Caco-2 (cell line): ENCODE measurements at places on chromosomes 1 and 21. TPM values are rescaled to one million over a fixed set of nuclear protein-coding genes. Genes with fewer than 3 reads are reported as not detected.
A peak's percentile ranks its signal among the peaks of the same experiment; 100 is the strongest.

EPHA8 gene
- total RNA-seq: not detected in 2 replicates

DNA sequence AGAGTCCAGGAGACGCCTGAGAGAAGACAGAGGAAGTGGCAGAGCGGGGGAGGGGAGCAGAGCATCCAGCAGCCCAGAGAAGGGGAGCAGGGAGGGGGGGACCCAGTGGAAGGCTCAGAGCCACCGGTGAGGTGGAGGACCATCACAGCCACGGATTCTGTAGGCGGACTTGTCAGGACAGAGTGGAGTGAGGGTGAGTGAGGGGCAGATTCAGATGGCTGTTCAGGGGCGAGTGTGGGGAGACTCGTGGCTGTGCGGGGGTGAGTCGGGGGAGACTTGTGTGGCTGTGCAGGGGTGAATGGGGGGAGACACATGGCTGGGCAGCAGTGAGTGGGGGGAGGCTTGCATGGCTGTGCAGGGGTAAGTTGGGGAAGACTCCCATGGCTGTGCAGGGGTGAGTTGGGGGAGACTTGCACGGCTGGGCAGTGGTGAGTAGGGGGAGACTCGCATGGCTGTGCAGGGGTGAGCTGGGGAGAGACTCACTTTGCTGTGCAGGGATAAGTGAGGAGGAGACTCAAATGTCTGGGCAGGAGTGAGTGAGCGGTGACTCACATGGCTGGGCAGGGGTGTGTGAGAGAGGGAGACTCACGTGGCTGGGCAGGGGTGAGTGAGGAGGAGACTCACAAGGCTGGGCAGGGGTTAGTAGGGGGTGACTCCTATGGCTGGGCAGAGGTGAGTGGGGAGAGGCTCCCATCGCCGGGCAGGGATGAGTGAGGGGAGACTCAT, 56.8 kb upstream of the ABCG1 start:
- H3K36me3 ChIP-seq: no peaks in the 10 kb centered on the region
- no peak for DNase-seq
- H3K4me3 ChIP-seq: no peak overlapping the region
- no peaks in the 10 kb centered on the region for H3K27me3 ChIP-seq
- no peaks in the 10 kb centered on the region for H3K4me1 ChIP-seq
- H3K27ac ChIP-seq: no peak overlapping the region

DNA sequence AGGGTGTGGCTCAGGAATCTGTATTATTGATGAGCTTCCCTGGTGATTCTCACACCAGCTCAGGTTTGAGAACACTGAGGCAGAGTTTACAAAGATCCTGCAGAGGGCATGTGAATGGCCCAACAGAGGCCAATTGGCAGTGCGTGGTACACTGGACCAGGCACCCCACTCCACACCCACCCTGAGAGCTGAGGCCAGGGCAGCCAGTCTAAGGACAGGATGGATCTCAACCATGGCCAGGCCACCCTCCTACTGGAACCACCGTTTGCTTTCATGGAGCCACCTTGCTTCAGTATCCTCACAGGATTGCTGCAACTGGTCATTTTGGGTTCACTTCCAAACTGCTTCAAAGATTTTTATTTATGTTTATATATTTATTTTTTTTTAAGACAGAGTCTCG, 7.3 kb upstream of the RASSF5 start:
- H3K4me1 ChIP-seq: peaks cover 27% of the 10 kb centered on the region
- no peak overlapping the region for H3K27ac ChIP-seq
- no peaks in the 10 kb centered on the region for H3K27me3 ChIP-seq
- no peaks in the 10 kb centered on the region for H3K36me3 ChIP-seq

DNA sequence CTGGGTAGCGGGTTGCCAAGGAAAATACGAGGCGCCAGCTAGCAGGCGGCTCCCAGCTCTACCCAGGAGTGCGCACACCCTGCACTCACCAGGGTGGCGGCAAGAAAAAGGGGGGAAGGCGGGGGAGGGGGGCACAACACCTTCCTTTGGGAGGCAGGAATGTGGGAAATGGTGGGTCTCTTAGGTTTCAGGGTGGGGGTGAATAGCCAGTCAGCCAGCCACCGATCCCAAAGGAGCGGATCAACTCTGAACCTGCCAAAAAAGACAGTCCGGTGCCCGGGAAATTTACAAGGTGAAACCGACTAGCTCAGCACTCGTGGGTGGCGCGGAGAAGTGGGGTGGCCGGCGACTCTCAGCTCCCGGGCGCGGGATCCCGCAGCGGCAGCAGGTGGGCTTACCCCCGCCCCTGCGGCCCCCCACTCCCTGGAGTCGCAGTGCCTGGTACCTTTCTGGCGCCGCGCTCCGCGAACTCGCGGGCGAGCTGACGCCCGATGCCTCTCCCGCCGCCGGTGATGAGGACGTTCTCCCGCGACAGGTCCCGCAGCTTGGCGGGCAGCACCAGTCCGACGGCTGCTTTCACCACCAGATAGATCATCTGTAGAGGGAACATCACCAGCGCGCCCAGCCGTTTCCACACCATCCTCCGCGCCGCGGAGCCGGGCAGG, 1.2 kb downstream of the DHRS3 start:
- peak overlapping the region; percentile 96 for H3K27ac ChIP-seq
- H3K27me3 ChIP-seq: no peaks in the 10 kb centered on the region
- H3K4me1 ChIP-seq: peaks cover 20% of the 10 kb centered on the region
- peaks cover 6% of the 10 kb centered on the region for H3K36me3 ChIP-seq
- peak; percentile 20 for DNase-seq

ZNF648 gene
- not detected in 2 replicates for total RNA-seq

CYYR1 gene
- total RNA-seq: not detected in 2 replicates

GRCh38 chr1:112687361-112687760, 12.9 kb downstream of the MOV10 start:
- DNase-seq: no peak
- no peaks in the 10 kb centered on the region for H3K4me1 ChIP-seq
- no peaks in the 10 kb centered on the region for H3K36me3 ChIP-seq

DNA sequence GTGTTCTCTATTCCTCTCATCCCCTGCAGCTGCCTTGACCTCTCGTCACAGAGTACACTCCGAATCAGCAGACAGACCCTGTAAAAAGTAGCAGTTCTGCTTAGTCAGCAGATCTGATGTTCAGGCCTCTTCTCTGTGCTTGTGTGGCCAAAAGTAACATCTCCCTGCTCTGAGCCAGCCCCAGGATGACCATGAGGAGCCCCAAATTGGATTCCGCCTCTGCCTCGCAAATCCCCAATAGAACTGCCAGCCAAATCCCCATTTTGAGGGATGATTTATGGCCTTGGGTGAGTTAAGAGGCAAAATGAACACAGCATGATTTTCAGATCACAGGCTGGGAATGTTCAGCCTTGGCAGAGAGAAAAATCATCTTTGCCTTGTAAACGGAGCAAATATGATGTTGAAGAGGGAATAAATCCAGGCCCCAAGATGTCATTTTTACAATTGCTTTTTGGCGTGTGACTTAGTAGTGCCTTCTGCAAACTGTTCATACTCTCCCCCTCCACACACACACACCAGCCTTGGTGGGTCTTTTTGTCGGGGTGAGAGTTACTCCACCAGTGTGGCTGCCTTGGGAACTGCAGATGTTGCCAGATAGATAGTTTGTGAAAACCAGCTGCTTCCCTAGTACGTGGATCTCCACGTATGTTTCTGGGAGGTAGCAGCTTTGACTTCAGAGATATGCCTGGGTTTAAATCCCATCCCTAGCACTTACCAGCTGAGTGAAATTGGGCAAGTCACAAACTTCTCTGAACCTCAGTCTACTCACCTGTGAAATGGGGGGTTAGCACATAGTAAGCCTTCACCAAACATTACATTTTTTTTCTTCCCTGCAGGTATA, 77.8 kb downstream of the MAN1C1 start:
- no peaks in the 10 kb centered on the region for H3K36me3 ChIP-seq
- DNase-seq: no peak
- H3K4me3 ChIP-seq: no peak overlapping the region
- peak overlapping the region; percentile 74 for H3K27ac ChIP-seq
- H3K4me1 ChIP-seq: no peaks in the 10 kb centered on the region

GRCh38 chr1:233730809-233731208, 116.9 kb downstream of the KCNK1 start:
- DNase-seq: peak; percentile 3
- H3K4me1 ChIP-seq: no peaks in the 10 kb centered on the region; the same call in 1 of the 2 replicates
- no peak overlapping the region for H3K27ac ChIP-seq

DNA sequence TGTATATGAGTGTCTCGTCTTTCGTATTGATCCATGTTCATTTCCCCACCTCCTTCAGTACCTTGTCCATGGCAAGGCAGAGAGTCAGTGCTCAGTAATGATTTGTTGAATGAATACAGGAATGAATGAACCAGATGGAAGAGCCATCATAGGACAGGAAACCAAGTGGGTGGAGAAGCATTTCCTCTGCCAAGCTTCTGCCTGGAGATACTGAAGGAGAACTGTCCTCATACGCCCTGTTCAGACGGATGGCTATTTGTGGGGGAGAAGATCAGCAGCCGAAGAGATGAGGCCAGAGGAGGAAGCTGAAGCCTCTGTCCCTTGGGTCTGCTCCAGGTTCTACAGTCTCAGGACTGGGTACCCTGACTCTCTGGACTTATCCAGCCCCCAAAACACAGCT, 5.8 kb downstream of the FAM43B start:
- no peak for DNase-seq
- peaks cover 5% of the 10 kb centered on the region; the same call in 1 of the 2 replicates for H3K4me1 ChIP-seq
- no peaks in the 10 kb centered on the region for H3K27me3 ChIP-seq
- no peak overlapping the region for H3K4me3 ChIP-seq
- no peak overlapping the region for H3K27ac ChIP-seq

- peak; percentile 26 for DNase-seq
- no peaks in the 10 kb centered on the region for H3K4me1 ChIP-seq
- H3K4me3 ChIP-seq: no peak overlapping the region
Measured at GRCh38 chr1:2603521-2604155, 17.1 kb downstream of the PRXL2B start.

DNA sequence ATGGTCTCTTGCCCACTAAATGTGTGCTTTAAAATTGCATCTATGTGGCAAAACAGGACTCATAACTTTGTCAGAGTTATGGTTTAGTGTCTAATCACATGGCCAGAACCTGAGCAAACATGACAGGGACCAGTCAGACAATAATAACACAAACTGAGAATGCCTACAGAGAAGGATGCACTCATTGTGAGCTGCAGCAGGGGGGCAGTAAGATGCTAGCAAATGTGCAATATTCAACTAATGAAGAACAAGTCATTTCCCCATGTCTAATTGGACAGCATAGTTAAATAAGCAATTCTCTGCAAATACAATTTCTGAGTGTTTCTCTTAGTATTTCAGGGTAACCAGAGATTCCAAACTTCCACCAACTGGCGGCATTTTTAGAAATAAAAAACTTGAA, 30.8 kb downstream of the SPAG17 start:
- DNase-seq: peak; percentile 2
- H3K36me3 ChIP-seq: no peaks in the 10 kb centered on the region
- H3K27ac ChIP-seq: no peak overlapping the region
- H3K4me3 ChIP-seq: no peak overlapping the region
- H3K4me1 ChIP-seq: no peaks in the 10 kb centered on the region
- H3K27me3 ChIP-seq: no peaks in the 10 kb centered on the region

- no peak overlapping the region for H3K4me3 ChIP-seq
- DNase-seq: peak; percentile 59
- no peak overlapping the region for H3K27ac ChIP-seq
- H3K27me3 ChIP-seq: peaks cover 1% of the 10 kb centered on the region; the same call in 1 of the 2 replicates
- H3K36me3 ChIP-seq: no peaks in the 10 kb centered on the region
- no peaks in the 10 kb centered on the region for H3K4me1 ChIP-seq
Measured at GRCh38 chr1:204826970-204827369, 43.7 kb upstream of the NFASC start.

DNA sequence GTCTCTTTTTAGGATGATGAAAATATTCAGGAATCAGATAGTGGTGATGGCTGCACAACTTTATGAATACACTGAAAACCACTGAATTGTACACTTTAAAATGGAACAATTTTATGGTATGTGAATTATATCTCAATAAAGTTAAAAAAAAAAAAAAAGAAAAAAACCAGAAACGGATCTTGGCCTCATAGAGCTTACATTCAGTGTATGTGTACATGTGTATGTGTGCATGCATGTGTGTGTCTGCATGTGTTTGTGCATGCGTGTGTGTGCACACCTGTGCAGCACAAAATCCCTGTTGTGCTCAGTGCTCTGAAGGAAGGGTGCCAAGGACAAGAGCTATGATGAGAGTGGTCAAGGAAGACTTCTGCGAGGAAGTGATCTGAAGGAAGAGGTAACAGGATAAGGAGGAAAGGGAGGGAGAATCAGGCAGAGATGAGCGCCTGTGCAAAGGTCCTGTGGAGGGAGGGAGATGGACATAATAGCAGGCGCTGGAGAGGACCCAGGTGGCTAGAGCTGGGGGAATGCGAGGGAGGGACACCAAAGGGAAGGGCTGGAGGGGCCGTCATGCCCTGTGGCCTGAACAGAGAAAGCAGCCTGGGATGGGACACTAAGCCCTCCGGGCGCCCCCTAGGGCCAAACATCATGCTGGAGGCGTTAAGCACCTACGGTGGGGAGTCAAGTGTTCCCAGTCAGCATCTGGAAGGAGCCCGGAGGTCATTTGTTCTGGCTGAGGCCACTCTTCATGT, 25.2 kb downstream of the NKAIN1 start:
- H3K4me3 ChIP-seq: no peak overlapping the region
- no peak overlapping the region for H3K27ac ChIP-seq
- H3K27me3 ChIP-seq: no peaks in the 10 kb centered on the region

CFAP141 gene
- not detected in 2 replicates for total RNA-seq

GRCh38 chr1:205543351-205544301, 39.2 kb downstream of the CDK18 start:
- H3K27me3 ChIP-seq: no peaks in the 10 kb centered on the region; the same call in 1 of the 2 replicates
- DNase-seq: peak; percentile 43
- H3K27ac ChIP-seq: no peak overlapping the region

WNT4 gene
- 0.21 and 0.79 TPM in 2 replicates for total RNA-seq

HSPA6 gene
- 0.32 and 0.60 TPM in 2 replicates for total RNA-seq

DNA sequence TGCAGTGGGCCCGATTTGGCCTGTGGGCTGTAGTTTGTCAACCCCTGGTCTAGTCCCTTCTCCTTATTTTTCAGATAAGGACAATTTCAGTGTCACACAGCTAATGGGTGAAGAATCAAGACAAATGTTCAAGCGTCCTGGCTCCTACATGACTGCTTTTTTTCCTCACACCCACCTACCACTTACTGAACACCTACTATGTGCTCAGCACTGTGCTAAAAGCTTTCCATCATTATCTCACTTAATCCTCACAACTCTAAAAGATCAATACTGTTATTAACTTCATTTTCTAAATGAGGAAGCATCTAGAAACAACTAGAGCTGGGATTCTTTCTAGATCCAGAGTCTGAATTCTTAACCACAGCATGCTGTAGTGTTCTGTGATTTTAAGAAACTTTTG, 68.5 kb upstream of the EFHD2 start:
- no peaks in the 10 kb centered on the region for H3K27me3 ChIP-seq
- no peak for DNase-seq
- H3K4me3 ChIP-seq: no peak overlapping the region
- no peak overlapping the region for H3K27ac ChIP-seq

DNA sequence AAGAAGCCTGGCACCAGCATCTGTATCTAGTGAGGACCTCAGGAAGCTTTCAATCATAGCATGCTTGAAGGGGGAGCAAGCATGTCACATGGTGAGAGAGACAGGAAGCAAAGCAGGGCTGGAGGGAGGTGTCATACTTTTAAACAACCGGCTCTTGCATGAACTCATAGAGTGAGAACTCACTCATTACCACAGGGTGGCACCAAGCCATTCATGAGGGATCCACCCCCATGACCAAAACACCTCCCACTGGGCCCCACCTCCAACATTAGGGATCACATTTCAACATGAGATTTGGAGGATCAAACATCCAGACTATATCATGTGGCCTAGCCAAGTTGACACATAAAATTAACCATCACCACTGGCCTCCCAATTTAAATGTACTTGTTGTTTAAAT, 125.1 kb upstream of the KCND3 start:
- no peak overlapping the region for H3K27ac ChIP-seq
- no peaks in the 10 kb centered on the region for H3K27me3 ChIP-seq
- no peaks in the 10 kb centered on the region for H3K4me1 ChIP-seq
- H3K36me3 ChIP-seq: no peaks in the 10 kb centered on the region

TRIM45 gene
- 4.0 and 5.1 TPM in 2 replicates for total RNA-seq

GREM2 gene
- total RNA-seq: 0.36 and 0.51 TPM in 2 replicates
